ENCODE measurements at places on chromosomes 2 and 18.

DNA sequence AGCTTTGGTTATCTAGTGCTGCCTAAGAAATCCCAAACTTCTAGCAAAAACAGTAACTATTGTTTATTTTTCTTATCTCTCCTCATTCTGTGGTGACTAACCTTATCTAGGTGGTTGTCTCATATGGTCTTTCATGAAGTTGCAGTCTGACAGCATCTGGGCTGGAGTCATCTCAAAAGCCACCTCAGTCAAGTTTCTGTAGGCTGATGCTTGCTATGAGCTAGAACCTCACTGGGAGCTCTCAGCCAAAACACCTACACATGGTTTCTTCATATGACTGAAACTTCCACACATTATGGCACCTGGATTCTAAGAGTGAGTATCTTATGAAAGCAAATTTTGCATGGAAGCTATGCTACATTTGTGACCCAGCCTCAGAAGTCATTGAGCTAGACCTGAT, 596.4 kb upstream of the VRK2 start:
- no peaks in the 10 kb centered on the region for H3K36me3 ChIP-seq
- no peak for DNase-seq
- no peaks in the 10 kb centered on the region for H3K4me1 ChIP-seq
- H3K27ac ChIP-seq: no peak overlapping the region
- H3K4me3 ChIP-seq: no peak overlapping the region
- no peaks in the 10 kb centered on the region for H3K27me3 ChIP-seq

DNA sequence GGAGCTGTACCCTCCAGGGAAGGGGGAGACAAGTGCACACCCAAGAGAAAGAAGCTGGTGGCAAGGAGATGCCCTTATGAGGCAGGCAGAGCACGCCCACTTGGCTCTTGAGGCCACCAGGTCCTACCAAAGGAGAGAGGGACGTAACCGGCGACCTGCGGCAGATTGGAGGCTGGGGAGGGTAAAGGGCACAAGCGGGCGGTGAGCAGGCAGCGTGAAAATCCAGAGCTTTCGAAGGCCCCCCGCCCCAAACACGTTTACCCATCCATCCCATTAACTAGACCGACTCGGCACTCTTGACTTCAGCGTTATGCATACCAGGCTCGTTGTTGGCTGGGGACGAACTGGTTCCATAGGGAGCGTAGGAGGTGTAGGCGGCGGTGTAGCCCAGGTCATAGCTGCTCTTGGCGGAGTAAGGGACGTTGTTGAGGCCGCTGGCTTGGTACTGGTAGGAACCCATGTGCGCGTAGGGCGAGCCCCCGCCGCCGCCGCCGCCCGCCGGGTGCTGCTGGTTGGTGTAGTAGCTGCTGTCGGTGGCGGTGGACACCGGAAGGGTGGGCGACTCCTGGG, 794 bp downstream of the DLX2 start:
- H3K4me1 ChIP-seq: 0 out of 2 replicates have a peak, but pooled peaks cover 10% of the 10 kb centered on the region
- H3K36me3 ChIP-seq: no peaks in the 10 kb centered on the region
- no peak for DNase-seq
- no peak overlapping the region for H3K27ac ChIP-seq
- peaks cover 64% of the 10 kb centered on the region for H3K27me3 ChIP-seq

DNA sequence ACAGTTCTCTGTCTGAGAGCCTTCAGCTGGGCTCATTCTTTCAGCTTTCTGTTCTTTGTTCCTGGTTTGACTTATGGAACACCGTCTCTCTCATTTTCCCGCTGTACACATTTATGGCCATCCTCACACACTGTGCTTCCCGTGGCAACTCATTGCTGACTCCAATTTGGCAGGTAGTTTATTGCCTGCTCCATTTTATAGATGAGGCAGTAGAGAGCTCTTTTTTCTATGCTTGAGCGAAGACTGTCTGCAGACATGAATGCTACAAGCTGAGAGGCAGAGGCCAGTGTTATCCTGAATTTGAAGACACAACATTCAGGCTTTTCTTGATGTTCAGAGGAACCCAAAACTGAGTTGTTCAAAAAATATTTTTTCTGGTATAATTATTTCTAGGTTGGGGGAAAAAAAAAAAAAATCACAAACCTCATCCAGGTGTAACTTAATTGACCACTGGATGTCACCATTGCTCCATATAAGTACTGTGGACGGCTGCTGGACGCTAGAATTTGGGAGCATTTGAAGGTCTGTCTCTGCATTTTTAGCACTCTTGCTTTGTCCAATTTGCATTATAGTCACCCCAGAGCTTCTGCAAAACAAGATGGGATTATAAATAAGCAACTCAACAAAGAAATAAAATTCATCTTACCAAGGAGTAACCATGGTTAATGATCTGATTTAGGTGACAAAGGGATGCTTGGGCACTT, 83.5 kb downstream of the HRH4 start:
- H3K27me3 ChIP-seq: no peaks in the 10 kb centered on the region
- DNase-seq: peak; percentile 10
- H3K36me3 ChIP-seq: no peaks in the 10 kb centered on the region
- H3K27ac ChIP-seq: no peak overlapping the region

- H3K4me3 ChIP-seq: peak overlapping the region; percentile 91
- H3K27me3 ChIP-seq: no peaks in the 10 kb centered on the region
- DNase-seq: peak; percentile 91
- H3K4me1 ChIP-seq: peaks cover 10% of the 10 kb centered on the region
- H3K36me3 ChIP-seq: no peaks in the 10 kb centered on the region
Observed at GRCh38 chr2:206275312-206276055, 1.0 kb downstream of the ZDBF2 start.

- H3K36me3 ChIP-seq: no peaks in the 10 kb centered on the region
- no peak overlapping the region for H3K27ac ChIP-seq
- no peaks in the 10 kb centered on the region for H3K4me1 ChIP-seq
- H3K27me3 ChIP-seq: no peaks in the 10 kb centered on the region
- no peak overlapping the region for H3K4me3 ChIP-seq
- DNase-seq: no peak
Observed at GRCh38 chr18:72866901-72867745, 664 bp downstream of the NETO1 start.

- no peak overlapping the region for H3K4me3 ChIP-seq
- no peak for DNase-seq
- H3K4me1 ChIP-seq: no peaks in the 10 kb centered on the region
- no peak overlapping the region for H3K27ac ChIP-seq
- H3K27me3 ChIP-seq: no peaks in the 10 kb centered on the region
Observed at GRCh38 chr2:201938156-201938775, 95.4 kb upstream of the FZD7 start.

DNA sequence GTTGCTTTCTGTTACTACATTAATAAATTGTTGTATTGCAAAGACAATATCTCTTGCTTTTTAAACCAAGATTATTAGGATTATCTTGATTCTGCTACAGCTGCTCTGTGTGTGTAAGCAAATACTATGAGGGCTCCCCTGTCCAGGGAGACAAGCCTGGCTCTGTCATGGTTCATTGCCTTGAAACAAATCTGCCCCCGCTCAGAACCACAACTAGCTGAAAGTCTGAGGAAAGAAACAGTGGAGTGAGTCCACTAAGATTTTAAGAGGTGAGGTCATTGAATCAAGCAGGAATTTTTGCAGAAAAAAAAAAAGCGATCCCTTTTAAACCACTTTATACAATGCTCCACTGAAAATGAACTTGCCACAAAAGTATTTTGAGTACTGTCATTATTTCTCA, 30.8 kb upstream of the LRRTM4 start:
- no peaks in the 10 kb centered on the region for H3K4me1 ChIP-seq
- no peak for DNase-seq
- H3K27me3 ChIP-seq: no peaks in the 10 kb centered on the region
- H3K36me3 ChIP-seq: no peaks in the 10 kb centered on the region
- H3K4me3 ChIP-seq: no peak overlapping the region

DNA sequence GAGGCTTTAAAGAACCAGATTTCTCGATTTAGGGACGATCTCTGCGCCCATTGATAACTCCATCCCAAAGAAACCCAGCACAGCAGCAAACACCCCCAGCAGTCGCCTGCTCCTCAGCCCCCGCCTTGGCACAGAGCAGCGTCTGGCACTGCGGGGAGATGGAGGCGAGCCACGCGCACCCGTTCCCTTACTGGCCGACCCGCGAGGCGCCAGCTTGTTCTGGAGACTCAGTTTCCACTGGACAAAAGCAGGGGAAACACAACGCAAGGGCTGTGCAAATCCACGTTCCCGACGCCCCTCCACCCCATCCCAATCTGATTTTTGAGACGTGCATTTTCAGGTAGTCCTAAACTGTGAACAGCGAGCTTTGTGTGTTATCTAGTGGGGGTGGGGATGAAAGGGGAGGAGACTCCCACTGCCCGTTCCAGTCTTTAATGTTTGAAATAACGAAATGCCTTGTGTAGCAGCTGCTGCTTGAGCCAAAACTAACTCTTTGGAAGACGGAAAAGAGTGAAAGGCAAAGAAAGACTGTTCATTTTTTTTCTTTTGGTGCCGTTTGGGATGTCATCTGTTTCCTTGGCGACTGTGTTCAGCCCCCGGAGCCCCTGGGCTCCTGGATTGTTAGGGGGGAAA, 143.2 kb downstream of the MEIS1 start:
- H3K27me3 ChIP-seq: no peaks in the 10 kb centered on the region
- H3K27ac ChIP-seq: no peak overlapping the region
- no peaks in the 10 kb centered on the region for H3K4me1 ChIP-seq
- DNase-seq: no peak
- H3K36me3 ChIP-seq: no peaks in the 10 kb centered on the region

- peak; percentile 11 for DNase-seq
- no peaks in the 10 kb centered on the region for H3K4me1 ChIP-seq
- H3K27ac ChIP-seq: no peak overlapping the region
Observed at GRCh38 chr2:157150747-157151146, 106.8 kb upstream of the GALNT5 start.

- H3K4me3 ChIP-seq: no peak overlapping the region
- H3K27ac ChIP-seq: no peak overlapping the region
- H3K4me1 ChIP-seq: peaks cover 4% of the 10 kb centered on the region
- DNase-seq: no peak
Observed at GRCh38 chr2:201985728-201986462, 47.8 kb upstream of the FZD7 start.

DNA sequence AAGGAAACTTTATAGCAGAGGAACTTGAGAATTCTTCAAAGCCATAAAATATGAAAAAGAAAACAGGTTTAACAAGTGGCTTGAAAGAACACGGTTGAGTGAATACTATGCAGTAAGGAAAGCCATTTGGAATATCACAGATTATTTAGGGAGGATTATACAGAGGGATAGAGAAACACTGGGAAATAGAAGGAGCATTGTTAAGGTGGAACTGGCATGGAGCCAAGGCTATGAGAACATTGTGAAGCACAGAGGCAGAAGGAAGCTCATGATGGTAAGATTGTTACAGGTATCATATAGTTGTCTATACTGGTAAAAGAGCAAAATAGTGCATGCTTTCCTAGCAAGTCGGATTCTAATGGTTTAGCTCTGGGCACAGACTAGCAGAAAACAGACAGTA, 87.1 kb downstream of the SS18 start:
- DNase-seq: no peak
- no peaks in the 10 kb centered on the region for H3K27me3 ChIP-seq
- H3K4me3 ChIP-seq: no peak overlapping the region
- no peaks in the 10 kb centered on the region for H3K36me3 ChIP-seq
- H3K27ac ChIP-seq: no peak overlapping the region
- peaks cover 5% of the 10 kb centered on the region for H3K4me1 ChIP-seq

GRCh38 chr2:37718515-37719161, 47.2 kb upstream of the CDC42EP3 start:
- no peak overlapping the region for H3K4me3 ChIP-seq
- no peak for DNase-seq
- H3K4me1 ChIP-seq: peaks cover 6% of the 10 kb centered on the region
- H3K36me3 ChIP-seq: no peaks in the 10 kb centered on the region
- no peaks in the 10 kb centered on the region for H3K27me3 ChIP-seq

DNA sequence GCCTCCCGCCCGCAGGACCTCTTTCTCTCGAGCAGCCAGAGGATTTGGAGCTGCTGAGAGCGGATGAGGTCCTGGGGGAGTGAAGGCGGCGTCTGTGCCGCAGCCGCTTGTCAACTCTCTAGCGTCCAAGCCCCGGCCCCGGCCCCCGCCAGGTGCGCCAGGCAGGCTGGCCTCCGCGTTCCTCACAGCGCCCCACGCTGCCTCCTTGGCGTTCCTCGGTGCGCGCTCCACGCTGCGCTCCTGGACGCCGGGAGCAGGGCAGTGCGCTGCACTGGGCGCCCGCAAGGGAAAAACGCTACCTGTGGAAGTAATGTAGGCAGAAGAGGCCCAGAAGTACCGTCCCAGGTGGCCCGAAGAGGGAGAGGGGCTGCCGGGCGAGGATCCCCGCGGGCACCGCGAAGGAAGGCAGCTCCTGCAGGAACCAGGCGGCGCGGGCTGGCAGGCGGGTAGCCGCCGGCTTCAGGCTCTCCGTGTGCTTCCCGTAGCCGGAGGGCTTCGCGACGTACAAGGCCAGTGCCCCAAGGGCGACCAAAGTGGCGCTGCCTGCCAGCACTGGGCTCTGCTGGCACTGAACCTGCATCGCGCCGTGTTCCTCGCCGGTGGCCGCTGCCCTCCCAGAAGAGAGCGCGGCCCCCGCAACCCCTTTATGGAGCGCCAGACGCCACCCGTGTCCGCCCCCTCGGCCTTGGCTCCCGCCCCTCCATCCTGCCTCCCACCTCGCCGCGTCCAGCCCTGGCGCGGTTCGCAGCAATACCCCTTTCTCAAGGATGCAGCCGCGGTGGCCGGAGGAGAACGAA, at the start of gene SRD5A2:
Gene SRD5A2, minus strand, starts transcription at position 618 of the 797 bp plus-strand sequence. Its CDS starts 38 bp downstream, at position 580.
- H3K4me1 ChIP-seq: no peaks in the 10 kb centered on the region
- H3K4me3 ChIP-seq: no peak within 1 kb of the TSS
- H3K36me3 ChIP-seq: no peaks in the 10 kb centered on the region
- no peak within 1 kb of the TSS for H3K27ac ChIP-seq
- H3K27me3 ChIP-seq: no peaks in the 10 kb centered on the region
- no peak for DNase-seq

- H3K27me3 ChIP-seq: no peaks in the 10 kb centered on the region
- peak; percentile 77 for DNase-seq
- H3K27ac ChIP-seq: no peak overlapping the region
- no peaks in the 10 kb centered on the region for H3K36me3 ChIP-seq
- H3K4me3 ChIP-seq: no peak overlapping the region
Observed at GRCh38 chr2:157497638-157498314, 53.9 kb upstream of the CYTIP start.

GRCh38 chr2:111627256-111627655, 256.7 kb downstream of the ANAPC1 start:
- peaks cover 1% of the 10 kb centered on the region for H3K4me1 ChIP-seq
- no peaks in the 10 kb centered on the region for H3K27me3 ChIP-seq
- no peaks in the 10 kb centered on the region for H3K36me3 ChIP-seq
- no peak for DNase-seq

- no peak overlapping the region for H3K4me3 ChIP-seq
- H3K36me3 ChIP-seq: no peaks in the 10 kb centered on the region
- no peaks in the 10 kb centered on the region for H3K27me3 ChIP-seq
- DNase-seq: no peak
Observed at GRCh38 chr2:1694371-1695271, 49.7 kb downstream of the PXDN start.

DNA sequence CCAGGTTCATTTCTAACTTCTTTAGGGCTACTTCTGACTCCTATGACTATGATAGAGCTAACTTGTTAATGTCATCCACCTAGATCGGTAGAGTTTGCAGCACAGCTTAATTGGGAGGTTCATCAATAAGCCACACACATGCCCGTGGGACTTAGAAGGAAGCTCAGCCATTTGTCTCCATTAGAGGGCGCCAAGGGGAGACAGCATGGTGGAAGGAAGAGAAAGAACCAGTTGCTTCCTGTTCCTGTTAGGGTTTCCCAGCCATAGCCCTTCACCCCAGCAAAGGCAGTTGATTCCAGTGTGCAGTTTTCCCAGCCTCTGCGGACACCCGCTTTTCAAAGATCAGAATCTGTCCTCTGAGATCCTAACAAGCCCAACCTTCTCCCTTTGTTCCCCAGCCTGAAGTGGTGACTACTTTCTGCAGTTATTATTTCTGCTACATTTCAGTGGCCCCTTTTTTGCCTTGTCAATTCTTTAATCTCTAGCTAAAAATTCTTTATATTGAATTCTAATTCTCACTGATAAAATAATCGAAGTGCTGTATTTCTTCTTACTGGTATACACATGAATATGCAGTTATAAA, 30.3 kb downstream of the MAIP1 start:
- no peak overlapping the region for H3K4me3 ChIP-seq
- H3K27ac ChIP-seq: no peak overlapping the region
- H3K4me1 ChIP-seq: peaks cover 4% of the 10 kb centered on the region
- DNase-seq: peak; percentile 80
